A375 (cell line): ENCODE measurements at places on chromosomes 11 and 22. TPM values are rescaled to one million over a fixed set of nuclear protein-coding genes. Genes with fewer than 3 reads are reported as not detected.

SHANK3 gene
- 0.29 and 0.30 TPM in 2 replicates for total RNA-seq

MFNG gene
- 2.0 and 2.5 TPM in 2 replicates for total RNA-seq

LDHAL6A gene
- not detected in 2 replicates for total RNA-seq

IL17REL gene
- total RNA-seq, result not detected in 2 replicates

TNNT3 gene
- total RNA-seq, result not detected in 2 replicates

STK33 gene
- total RNA-seq, result not detected in 2 replicates
